ENCODE measurements at places on chromosomes 11 and 22.

DNA sequence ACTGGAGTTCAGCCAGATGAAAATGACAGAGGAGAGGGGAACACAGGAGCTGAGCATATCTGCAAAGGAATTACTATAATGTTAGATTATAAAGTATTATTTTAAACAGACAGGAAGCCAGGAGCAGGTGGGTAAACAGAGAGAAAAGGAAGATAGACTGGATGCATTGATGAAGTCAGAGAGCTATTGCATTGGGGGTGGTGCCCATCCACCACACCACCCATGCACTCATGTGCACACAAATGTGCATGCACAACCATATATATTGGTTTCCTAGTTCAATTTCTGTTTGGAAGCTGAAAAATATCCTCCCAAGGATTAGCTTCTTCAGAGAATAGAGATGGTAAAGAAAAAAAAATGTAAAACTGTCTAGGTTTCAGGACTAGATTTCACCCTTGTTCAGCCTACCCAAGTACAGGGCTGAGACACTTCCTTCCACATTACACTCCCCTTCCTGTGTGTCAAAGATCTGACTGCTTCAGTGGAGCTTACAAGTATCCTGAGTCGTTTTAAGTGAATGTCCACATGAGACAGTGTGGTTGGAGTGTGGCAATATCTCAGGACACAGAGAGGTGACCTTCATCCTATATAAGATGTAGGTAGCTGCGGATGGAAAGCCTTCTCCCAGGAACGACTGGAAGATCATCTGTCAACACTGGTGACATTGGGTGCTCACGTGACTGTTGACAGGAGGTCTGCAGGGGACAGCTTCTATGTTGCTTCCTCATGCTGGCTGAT, 12.2 kb upstream of the SMPD1 start:
- DNase-seq: no peak

DNA sequence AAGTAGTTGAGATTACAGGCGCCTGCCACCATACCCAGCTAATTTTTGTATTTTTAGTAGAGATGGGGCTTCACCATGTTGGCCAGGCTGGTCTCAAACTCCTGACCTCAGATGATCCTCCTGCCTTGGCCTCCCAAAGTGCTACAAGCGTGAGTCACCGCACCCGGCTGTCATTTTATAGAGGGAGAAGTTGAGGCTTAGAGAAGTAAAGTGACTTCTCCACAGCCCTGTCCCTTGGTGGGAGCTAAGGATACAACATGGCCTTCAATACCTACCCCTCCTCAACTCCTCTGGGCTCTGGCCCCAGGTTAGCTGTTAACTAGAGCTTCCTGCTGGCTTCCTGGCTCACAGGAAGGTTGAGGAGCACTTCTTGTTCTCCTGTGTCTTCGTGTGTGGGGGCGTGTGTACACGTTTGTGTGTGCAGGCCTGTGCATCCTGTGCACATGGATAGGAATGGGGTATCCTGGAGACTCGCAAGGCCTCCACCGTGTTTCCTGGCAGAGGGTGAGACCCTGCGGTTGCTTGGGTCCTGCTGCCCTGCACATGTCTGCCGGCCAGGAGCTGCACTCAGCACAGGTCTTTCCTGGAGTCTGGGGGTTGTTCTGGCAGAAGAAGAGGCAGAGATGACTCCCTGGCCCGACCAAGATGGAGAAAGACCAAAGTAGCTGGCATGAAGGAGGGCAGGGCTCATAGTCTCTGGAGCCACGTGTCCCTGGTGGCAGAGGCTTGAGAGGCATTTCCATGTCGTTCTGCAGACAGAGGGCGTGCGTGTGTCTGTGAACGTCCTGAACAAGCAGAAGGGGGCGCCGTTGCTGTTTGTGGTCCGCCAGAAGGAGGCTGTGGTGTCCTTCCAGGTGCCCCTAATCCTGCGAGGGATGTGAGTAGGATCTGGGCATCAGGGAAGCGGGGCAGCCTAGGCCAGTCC, 2.4 kb downstream of the SIDT2 start:
- peak; percentile 40 for DNase-seq

DNA sequence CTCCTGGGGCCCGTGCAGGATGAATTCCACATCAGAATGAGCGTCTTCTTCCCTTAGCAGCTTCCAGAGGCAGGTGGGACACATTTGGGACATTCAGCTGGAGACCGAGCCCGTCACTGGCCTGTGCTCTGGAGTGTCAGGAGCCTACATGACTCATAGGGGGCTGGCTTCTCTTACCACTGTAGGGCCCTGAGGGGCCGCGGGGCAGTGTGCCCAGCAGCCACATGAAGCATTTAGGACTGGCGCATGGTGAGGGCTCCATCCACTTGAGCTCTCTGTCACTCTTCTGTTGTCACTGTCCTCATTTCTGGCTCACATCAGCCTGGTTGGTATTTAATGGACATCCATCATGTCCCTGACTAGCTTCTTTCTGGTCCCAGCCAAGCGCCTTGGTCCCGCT, 38.0 kb upstream of the TEF start:
- no peak for DNase-seq

DNA sequence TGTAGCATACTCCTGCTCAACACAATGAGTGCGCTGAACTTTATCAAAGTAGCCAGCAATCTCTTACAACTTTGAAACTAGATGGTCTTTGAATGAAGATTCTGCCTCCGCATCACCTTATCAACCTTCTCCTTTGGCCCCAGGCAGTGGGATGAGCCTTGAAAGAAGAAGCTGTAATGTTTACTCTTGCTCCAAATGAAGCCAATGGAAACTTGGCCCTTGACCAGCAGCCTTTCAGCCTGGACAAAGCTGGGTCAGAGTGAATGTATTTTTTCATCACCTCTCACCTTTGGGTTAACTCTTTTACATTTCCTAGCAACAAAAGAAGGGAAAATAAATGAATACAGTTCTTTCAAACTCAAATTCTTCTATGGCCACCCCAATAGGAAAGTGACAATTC, 359.1 kb downstream of the KCNA4 start:
- no peak for DNase-seq

DNA sequence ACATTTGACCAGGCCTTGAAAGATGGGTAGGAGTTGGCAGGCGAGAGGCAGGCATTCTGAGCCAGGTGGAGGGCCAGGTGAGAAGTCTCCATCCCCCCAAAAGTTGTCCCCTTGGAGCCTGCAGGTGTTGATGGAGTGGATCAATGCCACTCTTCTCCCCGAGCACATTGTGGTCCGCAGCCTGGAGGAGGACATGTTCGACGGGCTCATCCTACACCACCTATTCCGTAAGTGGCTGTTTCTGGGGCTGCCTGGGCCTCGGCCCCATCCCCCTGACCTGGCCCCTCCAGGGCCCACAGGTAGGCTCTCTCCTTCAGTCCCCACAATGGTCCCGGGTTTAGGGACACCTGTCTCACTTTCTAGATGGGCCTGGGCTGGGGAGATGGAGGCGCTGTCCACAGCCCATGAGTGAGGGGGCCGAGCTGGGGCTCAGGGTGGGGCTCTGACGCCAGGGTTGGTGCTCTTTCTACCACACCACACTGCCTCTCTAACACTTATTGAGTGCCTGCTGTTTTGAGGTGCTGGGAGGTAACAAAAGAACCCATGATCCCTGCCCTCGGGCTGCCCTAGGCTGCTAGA, 7.0 kb downstream of the PARVG start:
- DNase-seq: no peak

DNA sequence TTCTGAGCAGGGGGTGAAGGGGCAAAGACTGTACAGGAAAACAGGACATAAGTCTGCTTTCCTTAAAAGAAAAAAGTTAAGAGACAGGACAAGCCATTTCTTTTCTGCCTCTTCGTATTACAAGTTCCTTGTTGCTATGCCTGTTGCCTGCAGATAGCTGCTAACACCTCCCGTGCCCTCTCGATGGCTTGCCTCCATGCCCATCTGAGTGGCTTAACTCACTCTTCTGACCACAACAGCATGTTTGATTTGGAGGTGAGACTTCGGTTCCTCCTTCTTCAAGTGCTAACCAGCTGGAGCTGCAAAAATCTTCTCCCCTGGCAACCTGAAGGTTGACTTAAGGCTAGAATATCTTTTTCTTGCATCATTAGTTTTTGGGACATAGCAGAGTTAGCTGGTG, 103.1 kb downstream of the PRR5L start:
- no peak for DNase-seq

DNA sequence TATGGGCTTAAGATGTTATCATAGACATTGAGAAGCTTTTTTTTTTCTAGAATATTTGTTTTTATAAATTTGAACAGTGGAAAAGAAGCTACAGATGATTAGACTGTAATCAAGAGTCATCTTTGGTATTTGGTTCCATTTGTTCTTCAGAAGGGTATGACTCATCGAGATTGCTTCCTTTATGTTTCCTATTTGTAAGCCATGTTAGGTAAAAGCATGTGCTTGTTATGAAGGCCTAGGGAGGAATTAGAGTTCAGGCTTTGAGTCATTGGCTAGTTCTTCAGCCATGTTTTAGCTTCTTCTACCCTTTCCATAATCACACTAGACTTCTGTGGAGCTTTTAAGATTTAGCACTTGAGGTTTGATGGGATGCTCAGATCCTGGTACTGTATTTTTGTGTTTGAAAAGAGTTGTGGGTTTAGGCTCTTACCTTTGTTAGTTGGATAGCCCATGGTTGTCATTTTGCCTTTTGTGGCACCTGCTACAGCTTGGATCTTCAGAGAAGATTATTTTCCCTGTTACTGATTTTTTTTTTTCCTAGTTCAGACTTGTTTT, 44.3 kb downstream of the POLD3 start:
- no peak for DNase-seq

GRCh38 chr22:38201711-38202436, at the start of gene MAFF:
Gene MAFF (plus strand): TSS chr22:38201994. CDS start chr22:38213854, 11,860 bp downstream.
- DNase-seq: peak; percentile 83

- no peak for DNase-seq
These were observed 219.1 kb upstream of the CCDC179 start for GRCh38 chr11:23079382-23079813.

DNA sequence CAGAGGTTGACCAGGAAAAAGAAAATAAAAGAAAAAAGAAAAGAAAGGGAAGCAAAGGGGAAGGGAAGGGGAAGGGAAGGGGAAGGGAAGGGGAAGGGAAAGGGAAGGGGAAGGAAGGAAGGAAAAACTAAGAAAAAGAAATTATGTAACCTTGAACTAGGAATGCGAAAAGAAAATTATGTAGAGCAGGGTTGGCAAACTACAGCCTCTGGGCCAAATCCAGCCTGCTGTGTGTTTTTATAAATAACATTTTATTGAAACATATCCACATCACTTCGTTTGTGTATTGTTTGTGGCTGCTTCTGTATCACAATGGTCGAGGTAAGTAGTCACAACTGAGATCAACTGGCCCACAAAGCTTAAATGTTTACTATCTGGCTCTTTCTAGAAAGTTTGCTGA, 56.7 kb downstream of the CLPB start:
- no peak for DNase-seq

DNA sequence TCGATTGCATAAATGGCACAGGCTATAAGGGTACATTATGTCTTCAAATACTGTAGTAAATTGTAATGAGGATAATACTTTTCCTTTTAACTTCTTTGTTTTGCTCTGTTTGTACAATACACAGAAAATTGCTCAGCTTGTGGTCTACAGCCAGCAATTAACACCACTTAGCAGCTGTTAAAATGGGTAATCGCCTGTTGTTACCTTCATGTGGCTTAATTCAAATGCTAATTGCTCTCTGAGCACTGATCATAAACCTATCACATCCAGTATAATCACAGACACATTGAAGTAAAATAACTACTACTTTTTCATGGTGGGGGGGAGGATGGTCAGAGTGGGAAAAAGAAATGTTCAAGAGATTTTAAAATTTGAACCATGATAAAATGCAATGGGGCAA, 1164.1 kb upstream of the CNTN5 start:
- DNase-seq: no peak

DNA sequence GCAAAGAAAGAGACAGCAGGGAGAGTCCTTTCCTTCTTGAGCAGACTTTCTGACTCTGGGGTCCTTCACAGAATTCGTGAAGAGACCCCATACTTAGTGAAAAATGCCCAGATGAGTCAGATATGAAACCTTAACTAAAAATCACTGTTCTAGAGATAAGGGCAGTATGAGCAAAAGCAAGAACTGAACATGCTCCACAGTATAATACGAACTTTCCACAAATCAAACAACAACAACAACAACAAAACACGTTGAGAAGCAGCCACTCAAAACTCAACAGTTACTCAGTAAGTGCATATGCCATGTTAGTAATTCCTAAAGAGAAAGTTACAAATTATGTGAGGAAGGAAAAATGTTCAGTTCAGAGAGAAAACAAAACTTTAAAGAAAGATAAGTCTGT, 44.3 kb downstream of the PITPNB start:
- DNase-seq: no peak

GRCh38 chr11:107468596-107468995, 11.0 kb upstream of the CWF19L2 start:
- DNase-seq: no peak

DNA sequence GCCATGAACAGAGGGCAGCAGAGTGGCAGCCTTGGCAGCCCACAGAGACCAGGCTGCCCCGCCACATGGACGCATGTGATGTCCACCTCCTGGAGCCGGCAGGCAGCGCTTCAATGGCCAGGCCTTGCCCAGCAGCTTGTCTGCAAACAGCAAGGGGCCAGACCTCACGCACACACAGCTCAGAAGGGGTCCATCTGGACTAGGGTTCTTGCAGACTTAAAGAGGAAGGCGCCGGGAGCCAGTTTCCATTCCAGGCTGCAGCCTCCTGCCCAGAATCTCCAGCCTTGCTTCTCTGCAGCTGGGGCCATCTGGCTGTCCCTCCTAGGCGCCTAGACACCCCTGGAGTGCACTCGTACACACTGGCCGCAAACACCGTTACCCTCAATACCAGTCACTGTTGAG, 91.9 kb upstream of the TMEM45B start:
- DNase-seq: no peak

- no peak for DNase-seq
These were observed 15.1 kb downstream of the RAB30 start for GRCh38 chr11:83056611-83057010.

DNA sequence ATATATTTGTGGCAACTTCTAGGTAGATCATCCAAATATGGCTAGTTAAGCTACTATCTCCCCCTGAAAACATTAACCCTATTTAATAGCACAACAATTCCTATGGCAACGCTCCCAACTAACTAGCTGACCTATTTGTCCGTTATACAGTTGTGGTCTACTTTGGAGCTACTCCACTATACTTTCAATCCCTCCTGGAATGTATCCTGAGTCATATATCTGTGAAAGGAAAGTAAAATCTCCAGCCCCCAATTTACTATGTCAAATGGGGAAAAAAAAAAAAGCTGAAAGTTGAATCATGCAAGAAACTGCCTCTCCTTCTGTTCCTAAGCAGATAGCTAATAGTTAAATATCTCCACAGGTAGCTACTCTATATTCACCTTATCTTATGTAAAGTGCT, 128.5 kb downstream of the CD44 start:
- no peak for DNase-seq

- no peak for DNase-seq
These were observed 64.9 kb downstream of the LIF start for GRCh38 chr22:30181459-30182349.

GRCh38 chr22:45442116-45442515, 28.6 kb downstream of the RIBC2 start:
- no peak for DNase-seq

GRCh38 chr11:35825386-35825785, 118.5 kb upstream of the LDLRAD3 start:
- DNase-seq: no peak

GRCh38 chr11:114019046-114019445, 40.5 kb upstream of the ZBTB16 start:
- DNase-seq: no peak
